ENCODE measurements at places on chromosomes 1 and 21. TPM values are rescaled to one million over a fixed set of nuclear protein-coding genes. Genes with fewer than 3 reads are reported as not detected.

FGR gene
- total RNA-seq = 5.3 TPM

TSPAN2 gene
- 84.2 TPM for total RNA-seq

KIF17 gene
- total RNA-seq = 0.20 TPM

TIE1 gene
- 8.1 TPM for total RNA-seq

CADM3 gene
- 23.3 TPM for total RNA-seq

SLAMF9 gene
- total RNA-seq = not detected

S100A2 gene
- 1.3 TPM for total RNA-seq

TRIM45 gene
- total RNA-seq = 2.0 TPM

FABP3 gene
- total RNA-seq = 7.8 TPM

NPPA gene
- total RNA-seq = 0.35 TPM

GRCh38 chr1:235500971-235501540, 3.2 kb downstream of the B3GALNT2 start:
- no peak for DNase-seq

DNA sequence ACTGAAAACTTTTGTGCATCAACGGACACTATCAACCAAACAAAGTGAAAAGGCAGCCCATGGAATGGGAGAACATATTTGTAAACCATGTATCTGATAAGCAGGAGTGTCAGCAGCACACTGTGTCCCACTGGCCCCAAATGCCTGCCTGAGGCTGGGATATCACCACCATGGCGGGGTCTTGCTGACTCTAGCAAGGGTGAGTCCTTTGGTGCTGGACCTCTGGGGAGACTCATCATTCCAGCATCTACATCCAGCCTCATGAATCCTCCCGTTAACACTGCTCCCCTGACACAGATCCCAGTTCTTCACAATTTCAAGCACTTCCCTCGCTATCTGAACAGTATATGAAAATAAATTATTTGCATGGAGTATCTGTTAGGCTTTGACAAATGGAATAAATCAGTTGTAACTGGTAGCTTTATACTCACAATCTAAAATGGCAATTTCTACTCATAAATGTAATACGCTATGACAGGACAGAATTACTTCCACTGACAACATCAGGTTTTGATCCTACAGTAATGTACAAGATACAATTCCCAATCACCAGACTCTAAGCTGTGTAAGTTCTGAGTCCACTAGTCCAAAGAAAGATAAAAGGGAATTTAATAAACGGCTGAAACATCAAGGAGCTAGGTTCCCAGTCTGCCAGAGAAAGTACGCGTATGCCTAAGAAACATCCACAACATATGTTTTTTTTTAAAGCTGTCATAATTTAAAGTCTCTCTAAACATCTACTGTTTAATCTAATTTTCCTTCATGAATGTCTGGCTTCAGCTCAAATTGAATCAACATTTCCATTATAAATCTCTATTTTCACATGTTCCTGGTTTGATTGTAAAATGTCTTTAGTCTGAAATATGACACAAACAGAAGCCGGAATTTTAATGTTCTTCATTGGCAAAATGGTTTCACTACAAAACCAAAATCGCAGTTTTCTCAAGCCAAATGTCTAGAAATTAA, 95.1 kb downstream of the SIPA1L2 start:
- DNase-seq = no peak

DNA sequence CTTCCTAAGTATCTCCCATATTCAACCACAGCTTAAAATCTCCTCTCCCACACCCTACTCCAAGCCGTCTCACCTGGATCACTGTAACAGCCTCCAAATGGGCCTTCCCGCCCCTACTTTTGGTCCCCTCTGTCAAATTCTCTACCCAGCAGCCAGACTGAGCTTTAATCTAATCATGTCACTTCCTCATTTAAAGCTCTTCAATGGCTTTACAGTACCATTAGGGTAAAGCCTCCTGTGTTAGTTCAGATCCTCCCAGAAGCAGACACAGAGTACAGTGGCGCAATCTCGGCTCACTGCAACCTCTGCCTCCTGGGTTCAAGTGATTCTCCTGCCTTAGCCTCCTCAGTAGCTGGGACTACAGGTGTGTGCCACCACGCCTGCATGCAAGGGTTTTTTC, 46.8 kb upstream of the PSEN2 start:
- DNase-seq = no peak

- DNase-seq = no peak
Measured at GRCh38 chr1:115098979-115099692, 9.8 kb upstream of the TSPAN2 start.

GRCh38 chr1:85307987-85308832, 31.8 kb upstream of the BCL10 start:
- DNase-seq = peak; percentile 94

DNA sequence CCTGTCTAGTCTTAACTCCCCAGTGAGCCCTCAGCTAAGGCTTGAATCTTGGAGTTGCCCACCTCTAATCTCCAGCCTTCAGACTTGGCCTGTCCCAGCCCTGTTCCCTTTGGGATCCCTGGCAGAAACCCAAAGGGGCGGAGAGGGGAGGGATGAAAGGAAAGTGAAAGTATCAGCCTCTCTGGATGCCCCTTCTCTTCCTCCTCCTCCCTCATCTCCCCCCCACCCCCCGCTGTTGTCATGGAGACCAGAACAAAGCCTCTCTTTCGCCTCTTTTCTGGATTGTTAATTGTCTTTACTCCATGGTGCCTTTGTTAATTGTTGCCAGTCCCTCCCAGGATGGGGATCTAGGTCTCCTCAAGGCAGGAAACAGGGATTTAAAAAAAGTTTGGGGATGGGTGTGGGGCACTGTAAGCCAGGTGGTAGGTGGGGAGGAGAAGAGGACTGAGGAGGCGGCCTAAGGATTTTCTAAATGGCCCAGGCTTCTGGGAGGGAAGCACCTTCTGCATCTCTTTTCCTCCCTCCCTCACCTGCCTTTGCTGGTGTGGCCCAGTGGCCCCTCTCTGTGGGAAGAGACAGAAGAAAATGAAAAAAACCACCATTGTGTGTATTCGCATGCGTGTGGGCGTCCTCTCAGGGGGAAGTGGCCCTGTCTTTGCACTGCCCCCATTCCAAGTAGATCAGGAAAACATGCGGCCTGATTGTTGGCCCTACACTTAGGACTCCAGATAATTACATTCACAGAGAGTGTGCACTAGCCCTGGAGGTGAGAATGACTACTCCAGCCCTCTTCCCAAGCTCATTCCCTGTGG, 7.5 kb upstream of the SOX13 start:
- peak; percentile 58 for DNase-seq

DNA sequence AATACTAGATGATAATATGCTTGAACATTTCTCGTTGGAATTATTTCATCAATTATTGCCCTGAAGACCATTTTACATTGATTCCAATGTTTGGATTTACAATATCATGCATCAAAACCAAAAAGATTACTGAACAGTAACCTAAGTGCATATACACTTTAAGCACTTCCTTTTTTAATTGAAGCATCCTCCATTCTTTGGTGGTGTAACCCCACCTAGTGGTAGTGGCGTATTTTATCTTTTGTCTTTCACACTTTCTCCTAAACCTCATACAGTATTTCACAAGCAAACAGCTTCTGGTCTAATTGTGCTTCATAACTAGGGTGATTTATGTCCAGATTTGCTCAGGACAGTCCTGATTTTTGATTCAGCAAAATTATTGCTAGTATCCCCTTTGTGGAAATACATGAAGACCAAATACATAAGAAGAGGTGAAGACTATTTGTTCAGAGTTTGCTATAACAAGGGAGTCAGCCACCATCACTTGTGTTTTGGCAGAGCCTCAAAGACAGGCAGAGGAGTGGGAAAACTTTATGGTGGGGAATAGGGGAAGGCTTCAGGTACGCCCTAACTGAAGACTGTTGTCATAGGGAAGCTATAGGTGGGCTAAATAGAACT, 3.4 kb upstream of the NVL start:
- no peak for DNase-seq

DNA sequence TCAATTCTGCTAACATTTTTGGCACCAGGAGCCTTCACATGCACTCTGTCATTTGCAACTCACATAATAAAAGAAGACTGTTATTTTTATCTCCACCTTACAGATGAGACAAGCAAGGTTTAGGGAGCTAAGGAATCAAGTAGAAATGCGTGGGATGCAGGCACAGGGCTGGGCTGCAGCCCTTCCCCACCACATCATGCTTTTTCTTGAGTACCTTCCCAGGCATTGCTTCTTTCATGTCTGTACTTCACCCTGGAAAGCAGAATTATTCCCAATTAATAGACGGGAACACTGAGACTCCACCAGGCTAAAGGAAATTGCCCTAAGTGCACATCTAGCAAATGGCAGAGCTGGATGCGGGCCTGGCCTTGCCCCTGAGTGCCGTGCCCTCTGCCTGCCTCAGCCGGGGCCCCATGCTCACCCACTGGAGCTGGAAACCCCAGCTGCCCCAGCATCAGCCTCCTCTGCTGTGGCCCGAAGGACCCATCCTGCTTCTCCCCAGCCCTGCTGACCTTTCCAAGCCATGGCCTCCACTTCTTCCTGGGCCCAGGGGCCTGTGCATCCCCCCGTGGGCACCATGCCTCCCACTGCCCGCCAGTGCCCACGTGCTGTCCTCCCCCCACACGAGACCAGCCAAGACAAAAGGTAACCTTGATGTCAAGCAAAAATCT, 257.5 kb downstream of the TOMM20 start:
- DNase-seq = no peak

- no peak for DNase-seq
Measured at GRCh38 chr1:161158316-161159010, 837 bp upstream of the USP21 start.

- peak; percentile 67 for DNase-seq
Measured at GRCh38 chr1:85406887-85407533, 57.9 kb downstream of the DDAH1 start.

GRCh38 chr1:204232526-204232925, 18.7 kb upstream of the GOLT1A start:
- DNase-seq = no peak

GRCh38 chr1:44119525-44119924, 904 bp downstream of the KLF17 start:
- DNase-seq = no peak

DNA sequence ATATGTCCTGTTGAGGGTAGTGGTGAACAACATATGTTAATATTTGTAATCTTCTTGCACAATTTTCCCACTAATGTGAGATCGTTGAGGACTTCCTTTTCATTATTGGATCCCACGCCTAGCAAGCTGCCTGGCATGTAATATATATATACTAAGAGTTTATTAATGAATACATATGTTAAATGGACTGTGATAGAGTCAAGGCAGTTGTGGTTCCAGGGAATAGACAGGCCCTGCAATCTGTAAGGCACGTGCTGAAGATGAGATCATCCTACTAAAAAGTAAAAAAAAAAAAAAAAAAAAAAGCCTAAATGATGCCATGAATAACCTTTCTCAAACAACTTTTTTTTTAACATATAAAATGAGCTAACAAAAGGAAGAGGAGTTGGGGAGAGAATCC, 28.9 kb downstream of the PLPPR5 start:
- no peak for DNase-seq

DNA sequence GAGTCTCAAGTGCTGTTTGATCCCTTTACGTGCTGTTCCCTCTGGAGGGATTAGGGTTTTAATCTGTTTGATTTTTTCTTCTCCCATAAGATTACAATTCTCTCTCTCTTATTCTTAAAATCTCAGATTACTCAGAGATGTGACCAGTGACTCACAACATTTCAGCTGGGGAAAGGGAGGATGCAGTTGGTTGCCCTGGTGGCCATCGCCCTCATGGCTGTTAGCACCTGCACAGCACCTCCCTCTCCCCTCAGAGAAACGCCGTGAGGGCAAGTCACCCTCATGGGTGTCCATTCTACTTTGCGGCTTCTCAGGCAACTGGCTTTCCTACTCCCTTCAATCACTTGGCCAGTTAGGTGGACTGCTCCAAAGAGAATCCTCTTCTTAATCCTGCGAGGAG, 42.4 kb upstream of the KCNA3 start:
- DNase-seq = no peak

- no peak for DNase-seq
Measured at GRCh38 chr1:32023351-32023750, 9.7 kb downstream of the KHDRBS1 start.

DNA sequence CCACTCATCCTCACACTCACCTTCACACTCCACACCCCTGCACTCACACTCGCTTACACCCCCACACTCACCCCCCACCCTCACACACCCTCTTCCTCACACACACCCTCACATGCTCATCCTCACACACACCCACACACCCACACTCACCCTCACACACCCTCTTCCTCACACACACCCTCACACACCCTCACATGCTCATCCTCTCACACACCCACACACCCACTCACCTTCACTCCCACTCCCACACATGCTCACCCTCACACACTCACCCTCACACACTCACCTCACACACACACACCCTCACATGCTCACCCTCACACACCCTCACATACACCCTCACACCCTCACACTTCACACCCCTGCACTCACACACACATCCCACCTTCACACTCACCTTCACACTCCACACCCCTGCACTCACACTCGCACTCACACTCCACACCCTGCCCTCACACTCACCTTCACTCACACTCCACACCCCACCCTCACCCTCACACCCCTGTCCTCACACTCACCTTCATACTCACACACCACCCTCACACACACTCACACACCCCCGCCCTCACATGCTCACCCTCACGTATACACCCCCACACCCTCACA, 42.6 kb upstream of the EDN2 start:
- peak; percentile 4 for DNase-seq

DNA sequence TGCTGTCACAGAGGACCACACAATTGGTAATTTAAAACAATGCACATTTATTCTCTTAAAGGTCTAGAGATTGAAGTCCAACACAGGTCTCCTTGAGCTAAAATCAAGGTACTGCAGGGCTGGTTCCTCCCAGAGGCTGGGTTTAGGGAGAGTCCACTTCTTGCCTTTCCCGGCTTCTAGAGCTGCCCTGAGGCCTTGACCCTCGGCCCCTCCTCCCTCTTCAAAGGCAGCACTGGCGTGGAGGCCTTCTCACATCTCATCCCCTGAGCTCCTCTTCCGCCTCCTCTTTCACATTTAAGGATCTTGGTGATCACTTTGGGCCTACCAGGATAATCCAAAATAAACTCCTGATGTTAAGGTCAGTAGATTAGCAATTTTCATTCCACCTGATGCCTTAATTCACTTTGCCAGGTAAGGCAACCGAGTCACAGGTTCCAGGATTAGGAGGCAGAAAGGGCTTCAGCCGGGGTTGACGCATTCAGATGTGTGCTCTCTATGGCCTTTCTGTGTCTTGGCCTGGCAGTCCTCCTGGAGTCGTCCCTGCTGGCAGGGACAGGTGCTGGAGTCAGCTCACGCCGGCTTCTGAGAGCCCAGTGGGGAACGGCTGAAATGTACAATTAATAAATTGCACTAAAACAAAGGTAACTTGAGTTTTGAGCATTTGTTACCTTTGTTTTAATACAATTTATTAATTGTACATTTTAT, 61.2 kb upstream of the ABCG1 start:
- DNase-seq = no peak

DNA sequence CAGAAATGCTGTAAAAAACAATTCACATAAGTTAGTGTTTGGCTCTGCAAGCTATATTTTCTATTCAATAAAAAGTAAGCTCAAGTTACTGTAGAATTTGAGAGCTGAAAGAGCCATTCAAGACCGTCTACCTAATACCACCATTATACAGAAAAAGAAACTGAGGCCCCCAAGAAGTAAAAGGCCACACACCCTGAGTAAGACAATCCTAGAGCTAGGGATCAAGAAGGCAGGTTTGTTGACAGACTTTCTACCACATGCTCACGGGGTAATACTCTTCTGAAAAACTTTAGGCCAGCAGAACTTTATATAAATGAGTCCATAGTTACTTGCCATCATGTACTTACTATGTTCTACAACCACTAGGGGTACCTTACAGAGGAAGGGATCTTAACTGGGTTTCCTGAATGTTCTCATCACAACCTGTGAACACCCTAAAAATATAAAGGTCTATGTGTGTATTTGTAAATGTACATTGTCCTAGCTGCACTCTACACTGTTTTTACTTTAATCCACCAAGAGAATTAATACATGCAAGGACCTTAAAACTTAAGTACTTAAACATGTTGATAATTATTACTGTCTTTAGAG, 2.7 kb downstream of the PSMG1 start:
- DNase-seq = no peak

Measured in mucosa of descending colon (tissue), 3 donors.